Stimulated activated CD4-positive, alpha-beta T cell treated with anti-CD3 and anti-CD28 coated beads, Interleukin-4, amount 100 ng/mL, for 24 hours (primary cell): ENCODE measurements at places on chromosomes 7 and 10.

DNA sequence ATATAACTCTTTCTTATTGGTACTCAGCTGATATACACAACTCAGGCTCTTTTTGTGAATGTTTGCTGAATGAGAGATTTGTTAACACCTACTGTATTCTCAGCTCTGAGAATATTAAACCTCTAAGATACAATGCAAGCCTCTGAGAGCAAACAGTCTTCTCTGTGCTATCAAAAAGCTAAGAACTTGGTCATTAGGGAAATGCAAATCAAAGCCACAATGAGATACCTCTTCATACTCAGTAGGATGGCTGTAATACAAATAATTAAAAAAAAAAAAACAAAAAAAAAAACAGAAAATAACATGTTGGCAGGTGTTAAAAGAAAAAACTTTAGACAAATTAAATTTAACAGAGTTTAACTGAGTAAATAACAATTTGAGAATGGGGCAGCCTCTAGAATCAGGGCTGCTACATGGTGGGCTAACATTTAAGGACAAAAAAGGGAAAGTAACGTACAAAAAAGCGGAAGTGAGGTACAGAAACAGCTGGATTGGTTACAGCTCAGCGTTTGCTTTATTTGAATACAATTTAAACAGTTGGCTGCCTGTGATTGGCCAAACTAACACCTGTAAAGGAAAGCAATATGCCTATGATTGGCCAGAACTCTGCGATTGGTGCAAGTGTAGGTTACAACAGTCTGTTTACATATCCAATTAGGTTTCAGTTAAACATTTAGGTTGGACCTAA, 14.8 kb upstream of the MTURN start:
- no peak for DNase-seq

- DNase-seq = peak; percentile 26
These were observed 1.3 kb downstream of the PRKCQ start for GRCh38 chr10:6578795-6579182.

DNA sequence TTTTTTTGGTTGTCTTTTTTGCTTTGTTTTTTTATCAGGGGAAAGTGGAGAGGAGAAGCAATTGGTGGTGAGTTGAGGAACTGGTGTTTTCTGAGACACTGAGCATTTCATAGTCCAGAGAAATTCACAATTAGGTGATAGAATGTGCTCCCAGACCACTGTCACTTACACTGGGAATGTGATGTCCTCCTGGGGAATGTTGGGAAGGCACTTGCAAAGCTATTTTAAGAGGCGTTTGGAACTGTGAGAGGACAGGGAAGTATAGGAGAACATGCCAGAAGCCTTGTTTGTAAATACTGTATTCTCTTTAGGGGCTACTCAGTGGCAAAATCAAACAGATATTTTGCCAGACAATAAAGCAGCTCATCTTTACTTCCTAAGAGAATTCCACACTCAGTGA, 16.0 kb downstream of the CHRM2 start:
- no peak for DNase-seq

DNA sequence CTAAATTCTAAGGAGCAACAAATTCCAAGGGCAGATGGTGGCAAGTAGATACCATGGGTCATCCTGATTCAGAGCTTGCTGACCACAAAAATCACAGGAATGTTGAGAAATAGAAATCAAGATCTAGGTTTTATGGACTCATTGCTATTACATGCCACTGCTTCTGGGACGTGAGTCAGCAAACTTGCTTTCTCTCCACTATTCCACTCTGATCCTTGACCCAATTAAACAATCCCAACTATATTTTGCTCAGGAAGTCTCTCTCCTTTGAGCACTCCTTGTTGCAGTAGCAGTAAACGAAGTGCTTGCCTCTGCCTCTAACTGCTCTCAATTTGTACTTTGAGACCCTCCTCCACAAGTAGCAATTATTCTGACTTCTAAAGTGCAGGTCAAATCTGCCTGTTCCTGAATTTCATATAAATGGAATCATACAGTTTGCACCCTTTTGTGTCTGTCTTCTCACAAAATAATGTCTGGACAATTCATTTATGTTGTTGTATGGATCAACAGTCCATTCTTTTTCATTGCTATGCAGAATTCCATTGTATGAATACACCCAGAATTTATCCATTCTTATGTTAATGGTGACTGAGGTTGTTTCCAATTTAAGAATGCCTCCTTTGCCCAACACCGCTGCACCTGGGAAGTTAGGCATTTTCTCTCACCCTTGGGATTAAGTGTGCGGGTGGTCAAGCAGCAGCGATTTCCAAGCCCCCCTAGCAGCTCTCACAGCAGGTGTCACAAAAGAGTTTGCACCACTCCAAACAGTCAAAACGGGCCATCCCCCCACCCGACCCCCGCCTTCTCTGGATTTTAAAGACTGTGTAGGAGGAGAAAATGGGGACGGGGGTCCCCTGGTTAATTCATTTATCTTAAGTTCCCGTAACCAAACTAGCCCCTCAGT, 35.9 kb downstream of the ACSM6 start:
- no peak for DNase-seq

DNA sequence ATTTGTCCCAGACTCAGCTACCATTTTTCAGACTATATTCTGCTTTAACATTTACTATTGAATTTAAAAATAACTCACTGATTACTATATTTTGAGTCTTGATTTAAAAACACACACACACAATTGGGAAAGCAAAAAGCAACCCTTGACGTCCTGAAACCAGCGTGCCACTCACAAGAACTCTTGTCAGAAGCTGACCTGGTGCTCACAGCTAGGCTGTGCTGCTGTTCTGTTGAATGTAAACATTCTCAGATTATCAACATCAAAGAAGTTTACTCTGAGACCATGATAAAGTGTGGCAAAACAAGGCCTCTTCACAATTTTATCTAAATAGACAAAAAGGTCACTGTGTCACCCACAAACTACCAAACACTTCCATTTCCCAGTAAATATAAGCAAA, 62.6 kb upstream of the CACNA2D1 start:
- no peak for DNase-seq

DNA sequence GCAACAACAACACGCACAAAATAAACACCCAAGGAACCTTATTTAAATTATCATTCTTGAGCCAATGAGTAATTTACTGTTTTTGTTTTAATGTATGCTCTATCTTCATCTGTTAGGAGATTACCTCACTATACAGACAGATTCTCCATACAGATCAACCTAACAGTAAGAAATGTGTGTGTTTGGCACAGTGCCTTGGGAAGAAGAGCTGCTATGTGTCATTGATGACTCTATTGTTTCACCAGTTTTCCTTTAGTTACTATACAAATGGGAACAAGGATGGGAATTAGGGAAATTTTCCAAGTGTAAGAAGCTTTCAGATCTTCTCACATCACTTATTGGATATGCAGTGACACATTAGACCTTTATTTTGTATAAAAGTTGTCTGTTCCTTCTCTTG, 640.3 kb downstream of the NRG3 start:
- DNase-seq = no peak

DNA sequence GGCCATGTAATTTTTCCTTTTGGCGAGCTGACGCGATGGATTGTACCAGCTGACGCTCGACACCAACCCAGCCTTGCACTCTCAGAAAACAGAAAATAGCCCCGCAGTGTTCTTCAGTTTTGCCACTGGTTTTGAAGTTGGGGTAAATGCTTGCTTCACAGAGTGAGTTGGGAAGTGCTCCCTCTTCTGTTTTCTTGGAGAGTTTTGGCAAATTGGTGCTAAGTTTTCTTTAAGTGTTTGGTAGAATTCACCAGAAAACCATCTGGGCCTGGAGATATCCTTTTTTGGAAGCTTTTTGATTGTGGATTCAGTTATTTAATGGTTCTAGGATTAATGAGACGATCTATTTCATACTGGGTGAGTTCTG, 252.8 kb downstream of the ELFN1 start:
- no peak for DNase-seq

DNA sequence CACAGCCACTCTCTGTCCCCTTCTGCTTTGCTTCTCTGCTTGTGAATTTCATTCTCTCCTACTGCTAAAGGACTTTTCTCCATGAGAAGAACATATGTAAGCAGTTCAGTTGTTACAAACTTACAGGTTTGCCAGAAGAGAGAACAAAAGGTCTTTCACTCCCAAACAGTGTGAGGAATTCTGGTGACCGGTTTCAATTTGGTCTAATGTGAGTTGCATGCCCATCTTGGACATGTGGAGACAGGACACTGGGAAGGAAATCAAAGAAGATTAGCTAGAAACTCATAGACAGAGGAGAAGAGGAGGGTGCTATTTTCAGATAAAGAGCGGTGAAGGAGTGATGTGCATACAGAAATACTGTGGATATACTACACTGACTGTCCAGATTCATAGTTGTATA, 209.5 kb upstream of the INHBA start:
- no peak for DNase-seq

GRCh38 chr7:15104411-15105092, 202.0 kb upstream of the DGKB start:
- DNase-seq = no peak

DNA sequence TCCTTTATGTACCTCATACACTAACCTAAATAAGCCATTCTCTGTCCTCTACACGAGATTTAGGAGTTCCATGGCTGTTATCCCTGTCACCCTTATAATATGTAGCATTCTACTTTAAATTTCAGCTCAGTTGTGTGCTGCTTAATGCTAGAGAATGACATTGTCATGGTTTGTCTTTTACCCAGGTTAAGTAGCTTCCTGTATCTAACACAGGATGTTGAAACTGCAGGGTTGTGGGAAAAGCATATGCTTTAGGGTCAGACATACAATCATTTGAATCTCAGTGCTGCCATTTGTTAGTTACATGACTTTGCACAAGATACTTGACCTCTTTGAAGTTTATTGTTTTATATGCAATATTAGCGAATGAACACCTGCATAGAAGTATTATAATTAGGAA, 235.1 kb upstream of the CACNA2D1 start:
- no peak for DNase-seq

GRCh38 chr7:452226-452751, 67.4 kb downstream of the PDGFA start:
- DNase-seq = no peak

DNA sequence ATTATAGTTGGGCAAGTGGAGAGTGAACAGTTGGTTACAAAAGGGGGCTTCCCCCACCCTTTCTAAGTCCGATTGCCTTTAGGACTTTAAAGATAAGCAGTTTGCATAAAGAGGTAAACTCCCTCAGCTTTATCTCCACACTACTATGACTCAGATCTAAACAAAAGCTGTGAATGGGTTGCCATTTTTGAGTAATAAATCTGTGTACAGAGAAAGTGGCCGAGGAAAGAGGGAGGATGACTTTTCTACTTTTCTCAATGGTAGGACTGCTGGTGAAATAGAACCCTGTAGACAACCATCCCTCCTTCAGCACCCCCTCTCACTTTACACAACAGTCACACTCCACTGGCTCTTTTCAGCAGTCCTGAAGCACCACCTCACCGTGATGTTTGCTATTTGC, 71.2 kb downstream of the DNMBP start:
- DNase-seq = no peak

DNA sequence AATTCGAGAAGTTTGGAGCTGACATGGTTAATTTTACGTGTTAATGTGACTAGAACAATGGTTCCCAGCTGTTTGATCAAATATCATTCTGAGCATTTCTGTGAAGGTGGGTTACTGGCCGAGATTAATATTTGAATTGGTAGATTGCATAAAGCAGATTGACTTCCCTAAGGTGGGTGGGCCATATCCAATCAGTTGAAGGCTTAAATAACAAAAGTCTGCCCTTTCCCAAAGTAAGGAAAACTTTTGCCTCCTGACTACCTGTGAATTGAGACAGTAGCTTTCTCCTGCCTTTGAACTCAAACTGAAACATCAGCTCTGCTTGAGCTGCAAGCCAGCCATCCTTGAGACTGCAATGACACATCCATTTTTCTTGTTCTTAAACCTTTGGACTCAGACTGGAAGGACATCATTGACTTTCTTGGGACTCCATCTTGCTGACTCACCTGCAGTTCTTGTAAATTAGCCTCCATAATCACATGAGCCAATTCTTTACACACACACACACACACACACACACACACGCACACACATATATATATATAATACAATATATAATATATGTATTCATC, 63.1 kb upstream of the LRRTM3 start:
- no peak for DNase-seq

GRCh38 chr10:62578301-62578700, 204.1 kb downstream of the ZNF365 start:
- no peak for DNase-seq

DNA sequence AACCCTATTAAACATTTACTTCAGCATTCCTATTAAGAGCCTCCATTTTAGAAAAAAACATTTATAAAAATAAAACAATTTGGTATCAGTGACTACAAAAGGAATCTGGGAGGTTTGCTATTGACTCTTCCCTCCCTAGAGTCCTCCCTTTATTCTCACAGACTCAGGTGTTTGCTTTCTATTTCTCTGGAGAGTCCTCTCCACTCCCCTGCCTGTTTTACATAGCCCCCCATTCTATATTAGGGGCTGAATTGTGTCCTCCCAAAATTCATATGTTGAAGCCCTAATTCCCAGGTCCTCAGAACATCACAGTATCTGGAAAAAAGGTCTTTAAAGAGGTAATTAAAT, 69.8 kb downstream of the COA1 start:
- DNase-seq = no peak

DNA sequence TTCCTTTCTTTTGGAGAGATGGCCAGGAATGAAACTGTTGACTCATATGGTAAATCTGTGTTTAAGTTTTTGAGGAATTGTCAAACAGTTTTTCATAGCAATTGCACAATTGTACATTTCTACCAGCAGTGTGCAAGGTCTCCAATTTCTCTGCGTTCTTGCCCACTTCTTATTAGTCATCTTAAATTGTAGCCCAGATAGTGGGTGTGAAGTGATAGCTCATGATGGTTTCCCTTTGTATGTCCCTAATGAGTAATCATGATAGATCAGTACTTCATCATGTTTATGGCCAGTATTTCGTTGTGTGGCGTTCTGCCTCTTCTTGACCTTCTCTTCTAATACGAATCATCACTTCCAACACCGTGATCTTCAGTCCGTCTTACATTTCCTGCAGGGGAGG, 136.3 kb downstream of the DOCK1 start:
- DNase-seq = no peak
